ENCODE measurements at places on chromosomes 3 and 15. TPM values are rescaled to one million over a fixed set of nuclear protein-coding genes. Genes with fewer than 3 reads are reported as not detected.

The HYKK gene
- 1.2 TPM for total RNA-seq

GRCh38 chr3:71495708-71496472 is 87.6 kb downstream of the FOXP1 start:
- ATAC-seq: peak; percentile 74

GRCh38 chr3:41304593-41304992 is 105.3 kb downstream of the CTNNB1 start:
- no peak for ATAC-seq

GRCh38 chr3:137222736-137223225 is 265.0 kb downstream of the IL20RB start:
- ATAC-seq: no peak
